Thoracic aorta endothelial cell (primary cell): ENCODE measurements at places on chromosomes 1 and 21. TPM values are rescaled to one million over a fixed set of nuclear protein-coding genes. Genes with fewer than 3 reads are reported as not detected.

SAMSN1 gene
- total RNA-seq, result 3.6 and 10.8 TPM in 2 replicates

GJA5 gene
- total RNA-seq, result 9.8 and 15.0 TPM in 2 replicates

RUNX3 gene
- not detected in 2 replicates for total RNA-seq

TNFRSF8 gene
- total RNA-seq, result under 0.01 and 0.22 TPM in 2 replicates

SMIM1 gene
- total RNA-seq, result 0.66 and 1.7 TPM in 2 replicates

RGS13 gene
- not detected in 2 replicates for total RNA-seq

S100A12 gene
- not detected in 2 replicates for total RNA-seq

DHX9 gene
- total RNA-seq, result 263 and 296 TPM in 2 replicates

ST6GALNAC3 gene
- 39.0 and 62.1 TPM in 2 replicates for total RNA-seq

EVI5 gene
- 51.5 and 64.2 TPM in 2 replicates for total RNA-seq

ADGRB2 gene
- 0.79 and 0.80 TPM in 2 replicates for total RNA-seq

SPATA1 gene
- 0.36 and 1.1 TPM in 2 replicates for total RNA-seq

OR10Z1 gene
- total RNA-seq, result not detected in 2 replicates

NUAK2 gene
- 0.86 and 0.93 TPM in 2 replicates for total RNA-seq

CR1L gene
- total RNA-seq, result not detected in 2 replicates

KLHDC7A gene
- not detected in 2 replicates for total RNA-seq

TRAF5 gene
- 12.6 and 13.0 TPM in 2 replicates for total RNA-seq

HES3 gene
- total RNA-seq, result not detected in 2 replicates

DIRAS3 gene
- total RNA-seq, result 0.22 and 0.66 TPM in 2 replicates

PTGS2 gene
- total RNA-seq, result 12.9 and 61.7 TPM in 2 replicates

HPDL gene
- 4.7 and 9.7 TPM in 2 replicates for total RNA-seq

AMY2B gene
- total RNA-seq, result 1.6 and 2.9 TPM in 2 replicates

OR2T33 gene
- 0.13 TPM in 1 of 2 replicates, not detected in the other for total RNA-seq

P3R3URF gene
- total RNA-seq, result not detected in 2 replicates

EFNA1 gene
- total RNA-seq, result 30.5 and 45.1 TPM in 2 replicates
